ENCODE measurements at places on chromosomes 6 and 20.
A peak's percentile ranks its signal among the peaks of the same experiment; 100 is the strongest.

DNA sequence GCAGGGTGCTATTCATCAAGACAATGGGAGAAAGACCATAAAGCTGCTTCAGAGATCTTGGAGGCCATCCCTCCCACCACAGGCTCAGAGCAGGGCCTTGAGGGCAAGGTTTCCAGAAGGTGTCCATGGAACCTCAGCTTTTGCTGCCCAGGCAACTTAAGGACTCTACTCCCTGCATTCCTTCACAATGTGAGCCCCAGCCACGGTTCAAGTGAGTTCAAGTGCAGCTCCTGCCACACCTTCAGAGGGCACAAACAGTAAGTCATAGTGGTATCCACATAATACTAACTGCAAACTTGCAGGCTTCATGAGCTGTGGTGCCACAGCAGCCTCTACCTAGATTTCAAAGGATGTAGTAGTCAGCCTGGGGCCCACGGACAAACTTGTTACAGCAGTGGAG, 144.0 kb upstream of the C6orf118 start:
- DNase-seq, result no peak

GRCh38 chr6:15266423-15266996, 20.6 kb downstream of the JARID2 start:
- DNase-seq, result no peak

DNA sequence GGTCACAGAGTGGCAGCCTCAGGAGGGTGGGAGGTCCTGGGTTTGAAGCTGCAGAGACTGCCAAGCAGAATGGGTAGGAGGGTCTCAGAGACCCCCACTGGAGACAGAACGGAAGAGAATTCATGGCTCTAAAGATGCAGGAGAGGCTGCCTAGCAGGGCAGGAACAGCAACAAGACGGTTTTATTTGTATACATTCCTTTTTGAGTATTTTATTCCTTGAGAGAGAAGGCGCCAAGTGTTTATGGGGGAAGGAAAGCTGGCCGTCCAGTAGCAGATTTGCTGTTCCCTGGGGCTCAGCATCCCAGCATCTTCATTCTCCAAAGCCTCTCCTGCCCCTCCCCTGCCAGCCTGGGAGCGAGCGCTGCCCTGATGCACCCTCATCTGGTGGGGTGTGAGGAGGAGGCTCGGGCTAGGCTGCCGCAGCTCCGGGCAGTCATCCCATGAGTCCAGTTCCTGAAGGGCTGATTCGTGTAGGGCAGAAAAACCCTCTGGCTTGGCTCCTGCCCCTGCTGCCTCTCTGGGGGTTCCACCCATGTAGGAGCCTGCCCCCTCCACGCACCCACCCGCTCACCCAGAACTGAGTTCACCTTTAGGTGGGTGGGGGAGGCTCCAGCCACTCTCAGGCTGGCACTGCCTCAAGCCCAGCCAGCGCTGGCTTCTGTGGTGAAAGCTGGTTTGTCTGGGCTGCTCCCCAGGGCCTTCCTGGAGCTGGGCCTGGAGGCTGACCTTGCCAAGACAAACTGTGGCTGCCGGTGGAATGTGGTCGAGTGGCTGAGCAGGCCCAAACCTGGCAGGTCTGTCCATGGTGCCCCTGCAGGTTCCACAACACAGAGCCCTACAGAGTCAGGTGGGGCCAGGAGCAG, 32.4 kb downstream of the CPXM1 start:
- DNase-seq, result no peak

DNA sequence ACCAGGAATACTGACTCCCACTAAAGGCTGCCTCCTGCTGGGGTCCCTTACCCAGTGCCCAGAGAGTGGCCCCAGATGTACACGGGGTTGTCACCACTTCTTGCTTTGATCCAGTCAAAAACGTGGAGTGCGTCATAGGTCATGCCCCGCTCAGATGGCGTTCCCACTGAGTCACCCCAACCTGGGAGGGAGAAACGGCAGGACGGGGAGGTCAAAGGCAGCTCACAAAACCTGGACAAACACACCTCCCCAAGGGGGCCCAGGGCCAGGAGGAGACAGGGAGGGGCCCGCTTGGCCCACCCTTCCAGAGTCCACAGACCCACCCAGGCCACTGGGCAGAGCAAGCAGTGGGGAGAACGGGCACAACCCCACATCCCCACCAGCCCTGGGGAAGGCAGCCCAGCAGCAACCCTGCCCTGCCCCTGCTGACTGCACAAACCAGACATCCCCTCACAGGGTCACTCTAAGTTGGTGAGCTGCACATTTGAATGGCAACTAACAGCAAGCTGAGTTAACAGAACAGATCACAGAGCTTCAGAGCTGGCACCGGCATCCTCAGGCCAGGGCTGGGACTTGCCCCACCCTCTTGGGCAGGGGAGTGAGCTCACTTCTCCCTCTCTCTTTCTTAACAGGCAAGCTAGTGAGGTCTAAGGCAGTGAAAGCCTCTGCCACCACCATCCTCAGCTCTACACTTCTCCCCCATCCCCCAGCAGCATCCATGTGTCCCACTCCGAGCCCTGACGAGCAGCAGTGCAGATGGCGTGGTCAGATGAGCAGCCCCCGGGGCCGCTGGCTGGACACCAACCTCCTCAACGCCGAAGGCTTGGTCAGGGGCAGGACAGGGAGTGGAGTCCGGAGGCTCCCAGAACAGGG, 61.7 kb downstream of the PYGB start:
- peak; percentile 41 for DNase-seq

DNA sequence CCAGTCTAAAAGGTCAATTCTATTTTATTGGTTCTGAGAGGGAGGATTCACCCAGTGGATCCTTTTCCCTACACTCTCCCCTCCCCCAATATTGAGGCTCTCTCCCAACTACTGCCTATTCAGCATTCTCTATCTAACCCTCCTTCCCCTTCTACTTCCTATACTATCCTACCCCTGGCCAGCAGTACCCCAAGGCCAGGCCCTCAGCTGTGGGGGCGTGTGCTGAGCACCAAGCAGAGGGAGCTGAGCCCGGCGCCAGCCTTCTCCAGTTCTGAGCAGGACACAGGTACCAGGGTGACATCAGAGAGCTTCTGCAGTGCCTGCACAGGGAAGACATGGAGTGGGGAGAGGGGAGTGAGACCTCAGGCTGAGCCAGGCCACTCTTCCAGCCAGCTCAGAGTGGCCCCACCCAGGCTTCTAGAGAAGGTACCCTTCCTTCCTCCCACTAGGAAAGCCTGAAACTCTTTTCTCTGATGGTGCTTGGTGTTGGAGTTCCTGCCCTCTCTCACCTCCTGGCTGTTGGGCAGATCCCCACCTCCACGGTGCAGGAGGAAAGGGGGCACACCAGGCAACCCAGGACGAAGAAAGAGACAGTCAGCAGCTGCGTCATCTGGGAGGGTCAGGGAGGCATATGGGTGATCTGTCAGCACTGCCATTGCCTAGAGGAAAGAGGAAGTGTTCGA, 1.9 kb downstream of the DDAH2 start:
- peak; percentile 37 for DNase-seq

DNA sequence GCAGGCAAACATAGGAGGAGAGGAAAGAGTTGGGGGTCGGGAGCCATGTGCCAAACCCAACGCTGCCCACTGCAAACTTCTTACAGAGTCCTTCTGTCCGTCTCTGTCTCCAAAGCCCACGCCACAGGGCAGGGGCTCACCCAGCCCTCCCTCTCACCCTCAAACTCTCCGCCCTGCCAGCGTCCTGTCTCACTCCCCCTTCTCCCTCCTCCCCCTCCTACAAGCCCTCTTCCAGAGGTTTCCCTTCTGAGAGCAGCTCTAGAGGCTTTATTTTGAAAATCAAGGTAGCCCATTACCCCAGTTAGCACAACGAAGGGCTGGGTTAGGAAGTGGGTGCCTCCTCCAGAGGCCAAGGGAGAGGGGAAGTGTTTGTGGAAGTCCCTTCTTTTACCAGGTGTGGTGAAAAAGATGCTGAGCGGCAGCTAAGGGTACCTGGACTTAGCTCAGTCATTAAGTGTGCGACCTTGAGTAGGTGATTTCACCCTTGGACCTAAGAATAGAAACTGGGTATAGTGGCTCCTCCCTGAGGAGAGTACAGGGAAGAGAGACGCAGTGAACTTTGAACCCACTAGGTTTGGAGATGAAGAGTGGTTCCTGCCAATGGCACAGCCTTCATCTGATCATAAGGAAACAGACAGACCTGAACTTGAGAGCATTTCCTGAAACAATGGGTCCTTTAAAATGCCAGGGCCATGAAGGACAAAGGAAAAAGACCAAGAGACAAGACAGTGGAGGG, 123.8 kb downstream of the BANF2 start:
- DNase-seq, result no peak

DNA sequence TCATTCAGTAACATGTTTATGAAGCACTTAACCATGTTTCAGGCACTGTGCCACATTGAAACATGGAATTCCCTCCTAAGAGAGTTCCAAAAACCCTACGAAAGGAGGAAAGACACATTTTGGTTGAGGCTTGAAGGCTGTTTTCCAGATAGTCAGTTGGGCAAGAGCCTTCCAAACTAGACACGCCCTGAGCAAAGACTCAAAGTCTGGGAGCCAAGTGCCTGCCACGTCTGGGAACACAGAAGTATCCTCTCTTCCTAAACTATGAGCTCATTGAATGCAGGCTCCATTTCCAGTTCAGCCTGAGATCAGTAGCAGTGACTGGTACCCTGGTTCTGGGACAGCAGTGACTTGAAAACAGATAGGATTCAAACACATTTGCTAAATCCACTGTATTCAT, 74.5 kb upstream of the FAM8A1 start:
- DNase-seq, result no peak

DNA sequence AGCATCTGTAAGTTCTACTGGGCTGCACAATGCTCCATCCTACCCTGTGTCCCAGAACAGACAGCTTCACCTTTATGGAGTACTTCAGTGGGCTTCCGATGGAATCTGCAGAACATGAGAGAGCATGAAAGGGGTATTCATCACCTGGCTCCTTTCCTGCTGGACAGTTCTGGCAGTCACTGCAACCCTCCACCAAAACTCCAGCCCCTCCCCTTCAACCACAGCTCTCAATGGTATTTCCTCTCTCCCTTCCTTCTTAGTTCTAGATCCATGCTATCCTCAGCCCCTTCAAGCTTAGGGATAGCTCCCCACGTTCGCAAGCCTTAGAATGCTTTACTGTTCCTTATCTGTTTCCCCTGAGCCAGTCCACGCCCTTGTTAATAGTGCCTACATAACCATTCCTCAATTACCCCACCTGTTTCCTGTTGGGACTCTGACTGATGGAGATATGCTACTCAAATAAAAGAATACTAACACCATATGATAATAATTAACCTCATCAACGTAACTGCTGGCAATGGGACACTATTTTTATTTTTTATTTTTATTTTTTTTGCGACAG, 26.8 kb downstream of the TRAM2 start:
- no peak for DNase-seq

DNA sequence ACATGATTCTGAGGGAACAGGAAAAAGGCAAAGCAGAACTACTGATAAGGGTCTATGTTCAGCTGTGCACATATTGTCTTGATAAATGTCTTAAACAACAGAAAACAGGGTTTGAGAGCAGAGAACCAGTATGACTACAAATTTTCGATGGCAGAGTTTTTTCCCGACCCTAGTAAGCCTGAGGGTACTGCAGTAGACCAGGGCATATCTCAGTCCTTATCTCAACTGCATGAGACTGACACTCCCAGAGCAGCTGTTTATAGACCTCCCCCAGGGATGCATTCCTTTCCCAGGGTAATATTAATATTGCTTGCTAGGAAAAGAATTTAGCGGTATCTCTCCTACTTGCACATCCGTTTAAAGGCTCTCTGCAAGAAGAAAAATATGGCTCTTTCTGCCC, 1176.8 kb upstream of the ADGRB3 start:
- DNase-seq, result no peak

DNA sequence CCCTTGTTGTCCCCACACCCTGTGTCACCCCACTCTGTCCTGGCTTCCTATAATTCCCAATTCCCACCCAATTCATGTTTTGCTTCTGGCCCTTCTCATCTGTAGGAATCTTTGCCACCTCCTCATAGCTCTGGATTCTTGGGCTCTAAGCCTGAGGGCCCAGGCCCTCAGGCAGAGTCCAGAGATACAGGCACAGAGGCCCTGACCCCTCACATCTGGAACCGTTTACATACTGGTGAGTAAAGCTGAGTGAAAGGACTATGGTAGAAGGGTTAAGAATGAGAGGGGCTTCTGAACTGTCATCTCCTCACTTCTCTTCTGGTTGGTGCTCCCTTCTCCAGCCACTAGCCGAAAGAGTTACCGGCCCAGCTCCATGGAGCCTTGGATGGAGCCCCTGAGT, 13.6 kb downstream of the PRRC2A start:
- DNase-seq, result no peak

DNA sequence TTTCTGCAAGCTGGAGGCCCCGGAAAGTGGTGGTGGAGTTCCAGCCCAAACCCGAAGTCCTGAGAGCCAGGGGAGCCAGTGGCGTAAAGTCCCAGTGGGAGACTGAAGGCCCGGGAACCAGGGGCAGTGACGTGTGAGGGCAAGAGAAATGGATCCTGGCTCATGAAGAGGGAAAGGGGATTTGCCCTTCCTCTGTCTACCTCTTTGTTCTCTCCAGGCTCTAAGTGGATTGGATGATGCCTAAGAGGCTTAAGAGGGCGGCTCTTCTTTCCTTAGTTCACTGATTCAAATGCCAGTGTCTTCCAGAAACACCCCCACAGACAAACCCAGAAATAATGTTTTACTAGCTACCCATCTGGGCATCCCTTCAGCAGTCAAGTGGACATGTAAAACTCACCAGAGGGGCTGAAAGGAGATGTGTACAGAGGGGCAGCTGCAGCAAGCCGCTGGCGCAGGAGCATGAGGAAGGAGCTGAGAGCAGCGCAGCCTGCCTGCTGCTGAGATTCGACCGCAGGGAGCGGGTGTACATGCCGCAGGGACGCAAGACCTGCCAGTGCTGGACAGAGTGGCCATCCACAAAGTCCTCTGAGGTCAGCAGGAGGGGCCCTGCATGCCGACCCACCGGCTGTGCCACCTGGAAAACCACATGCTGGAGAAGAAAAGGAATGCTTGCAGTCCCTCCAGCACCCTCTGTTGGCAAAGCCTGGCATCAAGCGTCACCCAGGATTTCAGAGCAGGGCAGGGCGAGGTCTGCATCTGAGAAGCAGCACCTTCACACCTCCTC, 29.5 kb downstream of the CDYL start:
- DNase-seq, result peak; percentile 44

DNA sequence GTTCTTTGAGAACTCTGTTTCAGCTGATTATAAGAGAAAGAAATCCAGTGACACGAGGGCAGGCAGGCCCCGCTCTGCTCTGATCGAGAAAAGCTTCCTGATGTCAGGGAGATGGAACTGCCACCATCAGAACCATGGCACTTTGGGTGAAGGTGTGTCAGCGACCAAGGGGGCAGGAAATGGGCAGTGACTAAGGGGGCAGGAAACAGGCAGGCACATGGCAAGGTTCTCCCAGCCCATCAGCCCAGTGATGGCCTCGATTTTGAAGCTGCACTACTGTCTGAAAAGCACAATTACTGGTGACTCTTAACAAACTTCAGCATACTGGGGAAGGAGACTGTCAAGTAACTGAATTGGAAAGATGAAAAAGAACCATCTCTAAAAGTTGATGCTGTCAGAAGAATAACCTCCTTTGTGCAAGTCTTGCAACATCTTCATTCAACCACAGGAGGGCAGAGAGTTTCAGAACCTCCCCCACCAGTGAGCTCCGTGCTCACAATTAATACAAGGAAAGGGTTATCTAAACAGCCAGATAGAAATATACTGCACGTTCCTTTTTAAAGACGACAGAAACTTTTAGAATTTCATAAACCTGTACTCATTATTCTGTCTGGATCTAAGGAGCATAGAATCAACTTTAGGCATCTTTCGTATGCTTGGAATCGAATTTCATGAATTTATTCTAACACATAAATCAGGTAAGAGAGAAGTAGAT, 39.1 kb downstream of the TMX4 start:
- peak; percentile 44 for DNase-seq

Measured in activated CD4-positive, alpha-beta memory T cell treated with anti-CD3 and anti-CD28 coated beads for 36 hours (primary cell).